ENCODE measurements at places on chromosomes 2 and 18.

GRCh38 chr2:162694266-162694665, 144.3 kb downstream of the KCNH7 start:
- DNase-seq: no peak

- no peak for DNase-seq
Observed at GRCh38 chr2:63740943-63741342, 100.8 kb upstream of the UGP2 start.

GRCh38 chr2:240966457-240966905, 31.9 kb upstream of the SNED1 start:
- no peak for DNase-seq

DNA sequence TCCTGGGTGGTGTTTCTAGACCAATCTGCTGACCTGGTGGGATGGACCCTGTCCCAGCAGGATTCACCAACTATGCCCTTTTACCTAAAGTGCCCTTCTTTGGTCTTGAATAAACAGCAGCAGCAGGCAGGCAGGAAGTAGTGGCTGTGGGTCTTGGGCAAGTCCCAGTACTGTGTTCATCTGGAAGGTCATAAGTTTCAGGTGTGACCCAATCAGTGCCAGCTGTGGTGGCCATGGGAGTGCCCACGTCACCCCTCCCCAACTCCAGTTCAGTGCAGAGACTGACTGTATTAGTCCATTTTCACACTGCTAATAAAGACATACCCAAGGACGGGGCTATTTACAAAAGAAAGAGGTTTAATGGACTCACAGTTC, 148.3 kb upstream of the SRD5A2 start:
- no peak for DNase-seq

DNA sequence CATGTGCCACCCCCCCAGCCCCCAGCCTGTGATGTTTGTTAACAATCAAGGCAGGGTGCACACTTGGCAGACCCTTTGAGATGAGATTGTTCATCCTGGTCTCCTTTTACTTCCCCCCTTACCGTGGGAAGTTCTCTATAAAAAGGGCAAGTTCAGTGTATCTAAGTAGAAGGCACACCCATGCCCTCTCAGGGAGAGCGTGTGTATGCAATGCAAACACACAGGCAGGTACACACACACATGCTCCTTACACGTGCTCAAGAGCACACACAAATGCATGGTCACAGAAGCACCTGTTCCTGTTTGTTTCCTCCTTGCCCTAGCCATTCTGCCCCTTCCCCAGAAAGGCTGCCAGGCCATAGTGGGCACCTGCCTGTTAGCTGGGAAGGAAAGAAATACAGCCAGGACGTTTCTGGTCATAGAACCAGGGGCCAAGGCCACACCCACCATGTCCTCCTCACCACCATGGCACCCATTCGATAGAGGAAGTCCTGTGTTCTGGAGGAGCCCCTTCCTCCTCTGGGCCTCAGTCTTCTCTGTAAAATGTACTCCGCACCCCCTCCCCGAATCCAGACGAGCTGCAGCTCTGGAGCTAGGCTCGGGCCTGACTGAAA, 3.1 kb downstream of the ATOH8 start:
- DNase-seq: no peak

DNA sequence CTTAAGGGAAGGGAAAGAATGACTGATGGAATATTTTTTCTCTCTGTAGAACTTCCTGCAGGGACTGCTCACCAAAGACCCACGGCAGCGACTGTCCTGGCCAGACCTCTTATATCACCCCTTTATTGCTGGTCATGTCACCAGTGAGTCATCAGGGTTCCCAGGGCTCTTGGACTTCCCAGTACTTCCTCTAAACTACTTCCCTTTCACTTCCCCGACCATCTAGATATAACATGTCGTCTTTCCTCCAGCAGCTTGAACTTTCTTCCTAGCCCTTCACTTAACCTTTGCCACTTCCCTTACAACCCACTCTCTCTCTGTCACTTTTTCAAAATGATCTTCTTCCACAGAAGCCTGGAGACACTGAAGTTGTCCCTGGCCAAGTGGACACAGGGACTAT, 7.2 kb downstream of the STK36 start:
- DNase-seq: no peak

All from stimulated activated CD8-positive, alpha-beta memory T cell treated with anti-CD3 and anti-CD28 coated beads, Interleukin-15, amount 100 ng/mL, for 24 hours (primary cell).